ENCODE measurements at places on chromosomes 3 and 15.

GRCh38 chr3:184712248-184713039 is 580 bp upstream of the MAGEF1 start:
- no peak for DNase-seq

GRCh38 chr3:58020783-58021071 is 12.5 kb downstream of the FLNB start:
- DNase-seq = no peak

GRCh38 chr15:73854265-73854664 is 19.1 kb upstream of the TBC1D21 start:
- DNase-seq = no peak

DNA sequence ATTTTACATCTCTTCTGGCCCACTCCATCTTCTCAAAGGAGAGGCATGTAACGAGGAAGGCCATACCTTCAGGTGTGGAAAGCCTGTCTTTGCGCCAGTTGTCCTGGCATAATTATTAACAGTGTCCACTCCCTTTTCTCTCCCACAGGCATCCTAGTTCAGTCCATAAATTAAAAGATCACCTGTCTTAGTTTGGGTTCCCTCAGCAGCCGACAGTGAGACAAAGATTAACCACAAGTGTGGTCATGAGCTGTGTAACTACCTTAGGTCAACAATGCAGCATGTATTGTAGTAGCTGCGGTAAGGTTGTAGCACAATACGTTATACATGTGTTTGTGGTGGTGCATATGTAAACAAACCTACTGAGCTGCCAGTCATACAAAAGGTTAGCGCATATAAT is 103.3 kb upstream of the GALNT15 start:
- no peak for DNase-seq

- DNase-seq = no peak
Observed at GRCh38 chr15:51642696-51643095, 20.1 kb upstream of the DMXL2 start.

DNA sequence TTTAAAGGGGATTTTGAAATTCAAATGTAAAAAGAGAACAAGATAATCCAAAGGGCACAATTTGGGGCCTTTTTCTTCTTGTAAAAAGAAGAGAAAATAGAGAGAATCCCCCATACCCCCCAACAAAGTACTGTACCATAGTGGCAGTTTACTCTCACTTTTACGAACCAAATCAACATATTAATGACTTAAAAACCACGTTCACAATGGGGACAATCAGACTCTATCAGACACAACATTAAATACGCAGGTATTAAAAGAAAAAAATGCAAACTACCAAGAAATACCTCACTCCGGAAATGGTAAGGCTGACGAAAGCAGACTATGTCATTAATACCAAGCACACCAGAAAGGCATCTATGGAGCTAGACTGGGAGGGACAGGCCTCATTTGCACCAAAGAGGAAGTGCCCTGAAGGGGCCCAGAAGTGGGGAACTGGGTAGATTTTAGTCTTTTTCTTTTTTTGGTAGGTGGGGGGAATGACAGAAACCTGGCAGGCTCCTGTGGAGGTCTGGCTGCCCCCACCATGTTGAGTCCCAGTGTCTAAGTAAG is 134.3 kb downstream of the TIGIT start:
- DNase-seq = no peak

- DNase-seq = no peak
Observed at GRCh38 chr3:185337231-185337816, 25.6 kb upstream of the MAP3K13 start.

DNA sequence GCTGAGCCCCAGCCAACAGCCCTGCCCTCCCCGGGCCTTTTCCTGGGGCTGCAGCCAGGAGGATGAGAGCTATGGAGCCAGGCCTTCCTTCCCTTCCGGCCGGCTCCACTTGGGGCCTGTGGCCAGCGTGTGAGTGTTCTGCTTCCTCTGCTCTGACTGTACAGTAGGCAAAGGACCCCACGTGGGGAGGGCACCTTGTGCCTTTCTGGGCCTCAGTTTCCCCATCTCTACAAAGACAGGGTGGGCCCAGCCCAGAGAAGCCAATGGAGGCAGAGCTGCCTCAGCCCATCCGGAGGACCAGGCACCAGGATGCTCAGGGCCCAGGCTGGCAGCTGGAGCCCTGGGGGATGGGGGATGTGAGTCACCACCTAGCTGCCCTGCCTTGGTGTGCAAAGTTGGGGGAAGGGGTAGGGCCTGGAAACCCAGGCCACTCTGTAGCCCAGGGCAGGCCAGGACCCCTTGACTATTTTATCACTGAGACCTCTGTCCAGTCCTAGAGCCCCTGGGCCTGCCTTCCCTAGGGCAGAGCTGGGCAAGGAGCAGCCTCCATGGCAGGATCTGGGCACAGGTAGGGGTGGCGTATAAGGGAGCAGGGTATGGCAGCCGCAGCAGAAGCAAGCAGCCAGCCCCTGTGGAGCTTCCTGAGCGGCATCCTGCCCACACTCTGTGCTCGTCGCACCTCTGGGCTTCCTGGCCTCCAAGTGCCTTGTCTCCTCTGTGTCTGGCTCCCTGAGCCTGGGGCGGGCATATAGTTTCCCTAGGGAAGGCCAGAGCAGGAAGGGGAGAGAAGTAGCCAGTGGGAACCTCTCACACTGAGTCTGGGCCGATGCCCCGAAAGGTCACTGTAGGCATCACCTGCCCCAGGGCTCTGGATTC is 1.8 kb downstream of the PSTPIP1 start:
- DNase-seq = no peak

DNA sequence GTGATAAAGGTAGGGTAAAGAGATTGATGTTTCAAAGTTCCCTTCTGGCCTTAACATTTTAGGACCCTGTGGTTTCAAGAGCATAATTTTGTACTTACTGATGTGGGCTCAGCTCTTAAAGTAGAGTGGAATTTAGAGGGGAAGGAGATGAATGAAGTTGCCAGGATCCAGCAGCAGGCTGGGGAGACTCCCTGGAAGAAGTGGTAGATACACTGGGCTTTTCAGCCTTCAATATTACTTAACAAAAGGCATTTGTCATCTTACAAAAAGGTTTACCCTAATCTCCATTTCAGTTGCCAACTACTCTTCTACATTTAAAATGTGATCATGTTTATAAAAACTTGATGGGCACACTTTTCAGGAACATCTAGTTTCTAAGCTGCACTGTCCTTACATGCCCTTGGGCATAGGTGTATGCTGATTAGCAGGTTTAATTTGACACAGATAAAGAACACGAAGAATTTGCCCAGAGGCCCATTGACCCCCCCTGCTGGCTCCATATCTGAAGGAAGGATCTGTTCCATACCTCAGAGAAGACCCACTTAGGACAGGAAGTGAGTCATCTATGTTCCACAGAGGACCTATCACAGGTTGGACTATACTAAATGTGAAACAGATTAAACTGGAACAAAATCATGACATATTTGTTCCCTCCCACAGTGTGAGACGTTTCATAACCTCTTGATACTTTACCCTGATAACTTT is 93.0 kb upstream of the LPP start:
- no peak for DNase-seq

- DNase-seq = no peak
Observed at GRCh38 chr15:31336593-31337295, 10.1 kb downstream of the KLF13 start.

DNA sequence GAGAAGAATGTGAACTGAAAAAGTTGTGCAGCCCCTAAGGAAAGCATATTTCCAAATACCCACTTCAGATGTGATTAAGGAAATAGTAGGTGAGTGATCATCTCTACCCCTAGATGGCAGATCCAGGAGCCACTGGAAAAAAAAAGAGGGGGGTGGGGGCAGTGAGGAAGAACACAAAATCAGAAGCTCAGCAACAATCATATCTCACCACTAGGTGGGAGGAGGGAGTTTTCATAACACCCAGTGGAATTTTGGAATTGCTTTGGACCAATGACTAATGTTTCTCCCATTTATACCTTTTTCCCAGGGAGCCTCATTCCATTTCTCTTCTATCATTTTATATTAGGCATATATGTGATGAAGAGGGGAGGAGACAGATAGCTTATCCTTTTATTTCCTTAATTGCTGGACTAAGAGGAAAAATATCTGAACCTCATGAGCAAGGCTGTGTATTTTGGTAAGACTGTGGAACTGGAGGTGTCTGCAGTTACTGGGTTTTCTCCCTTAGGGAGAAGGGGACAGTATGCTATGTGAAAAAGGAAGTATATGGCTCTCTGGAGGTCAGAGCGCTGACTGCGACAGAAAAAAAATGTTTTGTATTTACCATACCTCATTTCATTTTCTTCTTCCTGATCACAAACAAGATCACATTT is 363.4 kb downstream of the GAP43 start:
- no peak for DNase-seq

DNA sequence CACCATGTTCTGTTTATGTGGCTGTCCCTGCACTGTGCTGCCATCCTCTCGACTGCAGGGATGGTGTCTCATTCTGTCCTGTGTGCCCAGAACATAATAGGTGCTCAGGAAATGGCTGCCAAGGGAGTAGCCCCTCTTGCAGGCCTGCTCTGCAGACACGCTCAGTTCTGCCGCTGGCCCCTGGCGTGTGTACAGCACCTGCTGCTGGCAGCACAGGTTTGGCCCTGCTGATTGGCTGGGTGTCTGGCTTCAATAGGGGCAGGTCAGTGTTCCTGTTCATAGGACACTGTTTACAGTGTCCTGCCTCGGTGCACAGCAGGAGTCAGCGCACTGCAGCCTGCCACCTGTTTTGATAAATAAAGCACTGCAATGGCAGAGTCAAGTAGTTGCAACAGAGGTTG is 146.9 kb downstream of the DNAJB8 start:
- no peak for DNase-seq

DNA sequence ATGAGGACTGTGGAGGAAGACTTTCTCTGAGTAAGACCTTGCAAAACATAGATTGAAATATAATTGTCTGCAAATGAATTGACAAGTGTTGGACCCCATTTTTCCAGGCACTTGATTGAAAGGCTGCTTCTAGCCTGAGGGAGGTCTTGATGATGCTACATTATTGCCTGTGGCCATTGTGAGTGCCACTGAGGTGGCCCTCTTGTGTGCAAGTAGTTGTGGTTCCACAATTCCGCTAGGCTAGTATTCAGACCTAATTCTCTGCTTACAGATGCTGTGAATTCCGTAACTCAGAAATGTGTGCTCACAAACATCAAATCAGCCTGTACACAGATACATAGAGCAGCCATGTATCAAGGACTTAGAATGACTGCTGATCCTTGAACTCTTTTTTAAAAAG is 34.7 kb downstream of the FNDC3B start:
- DNase-seq = no peak

- no peak for DNase-seq
Observed at GRCh38 chr3:20097015-20097414, 56.8 kb downstream of the KAT2B start.

DNA sequence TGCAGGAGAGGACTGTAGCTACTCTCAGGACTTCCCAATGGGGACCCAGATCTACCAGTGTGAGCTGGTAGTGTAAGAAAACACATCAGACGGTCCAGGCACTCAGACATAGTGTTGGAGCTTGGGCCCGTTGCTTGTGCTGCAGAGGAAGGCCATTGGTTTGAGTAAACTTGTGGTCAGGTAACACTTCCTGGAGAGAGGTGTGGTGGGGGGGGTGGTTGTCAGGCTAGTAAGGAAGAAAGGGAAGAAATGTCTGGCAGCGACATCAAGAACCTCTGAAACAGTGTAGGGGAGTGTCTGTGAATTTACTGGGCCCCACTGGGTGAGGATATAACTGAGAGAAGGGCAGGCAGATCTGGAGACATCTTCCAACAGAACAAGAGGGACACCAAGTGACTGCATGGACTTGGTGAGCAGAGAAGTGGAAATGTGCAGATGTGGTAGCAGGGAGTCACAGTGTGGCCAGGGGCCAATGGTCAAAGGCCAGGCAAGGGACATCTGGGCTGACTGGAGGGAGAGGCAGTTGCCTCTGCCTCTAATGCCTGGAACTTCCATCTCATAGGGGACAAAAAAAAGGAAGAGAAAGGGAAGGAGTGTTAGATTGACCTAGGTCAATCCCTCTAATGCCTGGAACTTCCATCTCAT is 63.7 kb upstream of the MRPS22 start:
- DNase-seq = no peak

DNA sequence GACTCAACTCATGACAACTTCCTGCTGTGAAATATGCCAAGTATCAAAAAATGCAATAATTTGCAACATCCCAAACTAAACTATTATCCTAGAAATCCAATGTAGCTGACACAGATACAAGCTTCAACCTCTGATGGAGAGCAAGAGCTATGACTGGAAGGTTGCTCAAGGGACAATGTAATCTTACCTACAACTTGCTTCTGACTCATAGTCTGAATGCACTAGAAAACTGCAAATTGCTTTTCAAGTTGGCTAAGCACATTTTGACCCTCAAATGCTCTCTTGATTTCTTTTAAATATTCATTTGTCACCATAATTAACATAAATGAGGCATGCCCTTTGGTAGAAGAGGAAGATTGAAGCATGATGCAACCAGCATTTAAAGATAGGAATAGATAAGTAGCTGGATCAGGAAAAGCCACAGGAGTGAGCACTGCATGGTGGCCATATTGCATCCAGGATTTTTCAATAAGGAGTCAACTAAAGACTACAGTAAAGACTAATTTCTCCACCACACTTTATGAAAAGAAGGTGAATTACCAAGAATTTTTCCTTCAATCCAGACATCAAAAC is 630.8 kb upstream of the GBE1 start:
- no peak for DNase-seq

DNA sequence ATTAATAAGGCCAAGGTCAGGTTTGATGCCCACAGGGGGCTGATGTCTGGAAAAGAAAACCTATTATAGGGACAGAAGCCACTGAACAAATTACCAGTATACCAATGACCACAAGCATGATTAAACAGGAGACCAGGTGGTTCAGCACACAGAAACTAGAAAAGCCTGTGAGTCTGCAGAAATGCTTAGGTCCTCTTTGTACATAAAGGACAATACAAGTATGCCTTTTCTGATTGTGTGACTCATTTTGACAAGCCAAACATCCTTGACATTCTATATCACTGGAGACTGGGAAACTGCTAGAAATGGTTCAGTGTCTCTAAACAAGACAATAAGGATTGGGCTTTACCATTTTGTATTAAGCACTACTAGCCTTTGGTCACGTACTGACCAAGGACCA is 113.2 kb upstream of the MYO5C start:
- DNase-seq = no peak

- no peak for DNase-seq
Observed at GRCh38 chr3:88137836-88138235, 11.9 kb upstream of the C3orf38 start.

DNA sequence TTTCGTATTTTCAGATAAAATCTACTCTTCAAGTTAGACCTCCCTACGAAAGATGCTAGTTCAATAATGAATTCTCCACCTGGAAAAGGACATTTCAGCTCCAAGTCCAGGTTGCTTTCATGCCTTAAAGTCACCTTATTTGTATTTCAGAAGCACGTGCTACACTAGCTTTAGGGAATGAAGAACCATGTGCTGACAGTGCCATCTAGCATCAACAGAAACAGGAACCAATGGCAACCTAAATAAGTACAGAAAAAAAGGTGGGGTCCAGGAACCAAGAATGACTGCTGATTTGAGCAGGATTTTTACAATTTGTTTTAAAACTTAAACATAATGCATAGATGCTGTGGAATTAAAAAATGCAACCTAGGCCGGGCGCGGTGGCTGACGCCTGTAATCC is 77.6 kb upstream of the SNRPN start:
- DNase-seq = no peak

GRCh38 chr15:72141171-72142084 is 23.2 kb downstream of the SENP8 start:
- DNase-seq = no peak

Data from progenitor cell of endocrine pancreas (in vitro differentiated cells).